Hepatocyte (in vitro differentiated cells): ENCODE measurements at places on chromosomes 3 and 15. TPM values are rescaled to one million over a fixed set of nuclear protein-coding genes. Genes with fewer than 3 reads are reported as not detected.

Gene PLSCR2
- total RNA-seq: not detected in 2 replicates

- H3K4me1 ChIP-seq: no peaks in the 10 kb centered on the region
- no peaks in the 10 kb centered on the region for H3K27me3 ChIP-seq
- no peaks in the 10 kb centered on the region for H3K36me3 ChIP-seq
- no peak overlapping the region for H3K27ac ChIP-seq
- DNase-seq: peak; percentile 28
Observed at GRCh38 chr3:32934150-32934742, 17.2 kb upstream of the CCR4 start.

DNA sequence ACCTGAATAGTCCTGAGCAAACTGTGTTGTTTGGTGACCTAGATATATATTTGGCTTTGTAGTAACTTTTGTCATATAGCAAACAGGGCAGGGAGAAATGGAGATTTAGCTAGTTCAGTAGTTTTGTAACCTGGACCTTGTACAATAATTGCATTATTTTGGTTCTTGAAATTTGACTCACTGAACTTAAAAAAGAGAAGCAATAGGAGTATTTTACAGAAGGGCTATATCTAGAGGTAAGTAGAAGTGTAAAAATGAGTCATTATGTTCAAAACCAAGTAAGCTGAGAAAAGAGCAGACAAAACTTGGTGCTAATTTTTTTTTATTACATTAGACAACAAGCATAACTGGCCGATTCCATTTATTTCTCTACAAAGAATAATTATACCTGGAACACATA is 505.4 kb downstream of the ZIC1 start:
- no peaks in the 10 kb centered on the region for H3K4me1 ChIP-seq
- no peak for DNase-seq
- no peaks in the 10 kb centered on the region for H3K36me3 ChIP-seq
- no peak overlapping the region for H3K27ac ChIP-seq
- no peak overlapping the region for H3K4me3 ChIP-seq
- H3K27me3 ChIP-seq: no peaks in the 10 kb centered on the region

Gene PLA2G4E
- 0.07 and 0.20 TPM in 2 replicates for total RNA-seq

GRCh38 chr15:95994418-95994817 is 336.1 kb upstream of the NR2F2 start:
- no peaks in the 10 kb centered on the region for H3K27me3 ChIP-seq
- H3K4me1 ChIP-seq: no peaks in the 10 kb centered on the region
- DNase-seq: no peak
- no peak overlapping the region for H3K27ac ChIP-seq

Gene SQOR
- 27.3 and 37.0 TPM in 2 replicates for total RNA-seq

Gene EXD1
- total RNA-seq: not detected in 2 replicates

DNA sequence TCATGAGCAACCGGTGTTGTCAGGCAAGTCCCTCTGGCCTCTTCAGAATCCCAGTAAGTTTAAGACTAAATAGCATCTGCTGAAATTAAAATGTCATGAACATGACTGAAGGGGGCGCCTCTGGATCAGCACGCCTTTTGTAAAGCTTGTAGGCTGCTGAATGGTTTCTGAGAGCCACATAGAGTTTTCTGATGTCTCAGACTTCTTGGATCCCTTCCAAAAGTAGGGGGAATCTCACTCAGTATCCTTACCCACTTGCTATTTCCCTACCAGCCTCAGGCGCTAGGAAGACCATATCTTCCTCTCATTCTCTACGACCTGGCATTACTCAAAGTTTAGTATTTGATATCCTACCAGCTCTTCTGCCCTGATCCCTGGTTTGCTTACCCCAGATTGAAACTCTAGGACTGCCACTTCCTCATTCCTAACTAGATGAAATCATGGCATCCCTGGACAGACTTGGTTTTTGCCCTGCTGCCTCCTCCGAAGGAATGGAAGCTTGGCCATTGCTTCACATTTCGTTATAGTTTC is 62.7 kb upstream of the CD47 start:
- H3K36me3 ChIP-seq: no peaks in the 10 kb centered on the region
- no peaks in the 10 kb centered on the region for H3K4me1 ChIP-seq
- DNase-seq: peak; percentile 71

- no peak overlapping the region for H3K27ac ChIP-seq
- H3K4me1 ChIP-seq: no peaks in the 10 kb centered on the region
- no peak for DNase-seq
- no peak overlapping the region for H3K4me3 ChIP-seq
Observed at GRCh38 chr15:48671103-48672022, 25.9 kb upstream of the FBN1 start.

DNA sequence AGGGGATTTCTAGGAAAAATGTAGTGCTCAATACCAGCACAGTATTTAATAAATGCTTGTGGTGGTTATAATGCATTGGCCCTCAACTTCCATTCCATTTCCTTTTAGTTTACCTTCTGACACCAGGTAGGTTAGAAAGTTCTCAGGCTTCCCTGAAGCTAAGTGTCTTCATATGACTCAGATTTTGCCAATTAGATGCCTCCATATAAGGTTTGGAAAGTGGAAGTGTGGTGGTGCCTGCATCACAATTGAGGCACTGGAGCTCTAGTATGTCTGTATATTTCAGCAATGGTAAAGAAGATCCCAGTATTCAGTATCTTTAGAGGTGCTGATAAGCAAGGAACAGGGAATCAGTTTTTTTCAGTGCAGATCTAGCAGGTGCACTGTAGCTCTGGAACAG is 18.3 kb downstream of the XRN1 start:
- H3K36me3 ChIP-seq: no peaks in the 10 kb centered on the region
- H3K27me3 ChIP-seq: no peaks in the 10 kb centered on the region
- no peaks in the 10 kb centered on the region for H3K4me1 ChIP-seq
- no peak overlapping the region for H3K4me3 ChIP-seq
- DNase-seq: no peak
- H3K27ac ChIP-seq: no peak overlapping the region

DNA sequence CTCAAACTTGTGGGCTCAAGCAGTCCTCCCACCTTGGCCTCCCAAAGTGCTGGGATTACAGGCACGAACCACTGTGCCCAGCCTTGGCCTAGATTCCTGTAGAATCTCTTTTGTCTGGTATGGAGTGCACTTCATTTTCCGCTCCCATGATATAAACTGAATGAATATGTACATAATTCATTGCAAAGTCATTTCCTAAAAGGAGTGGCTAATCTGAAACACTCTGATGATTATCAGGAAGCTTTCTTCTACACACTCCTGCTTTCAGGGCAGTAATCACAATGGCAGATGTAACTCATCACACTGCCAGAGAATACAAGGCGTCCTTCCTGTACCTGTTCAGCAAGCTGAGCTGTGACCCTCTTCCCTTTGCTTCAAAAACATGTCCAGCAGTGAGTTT is 28.6 kb downstream of the RLBP1 start:
- H3K4me1 ChIP-seq: no peaks in the 10 kb centered on the region
- H3K36me3 ChIP-seq: no peaks in the 10 kb centered on the region

- H3K27ac ChIP-seq: peak overlapping the region; percentile 71
- DNase-seq: peak; percentile 80
- H3K4me3 ChIP-seq: no peak overlapping the region
Observed at GRCh38 chr3:55445551-55445950, 41.6 kb downstream of the WNT5A start.

GRCh38 chr3:112086875-112087524 is 811 bp downstream of the C3orf52 start:
- peak overlapping the region; percentile 97 for H3K27ac ChIP-seq
- peaks cover 42% of the 10 kb centered on the region for H3K4me1 ChIP-seq
- DNase-seq: peak; percentile 16
- no peaks in the 10 kb centered on the region for H3K36me3 ChIP-seq
- no peaks in the 10 kb centered on the region for H3K27me3 ChIP-seq

GRCh38 chr3:113532698-113533533 is 561 bp downstream of the SIDT1 start:
- no peaks in the 10 kb centered on the region for H3K4me1 ChIP-seq
- peaks cover 77% of the 10 kb centered on the region for H3K27me3 ChIP-seq
- no peaks in the 10 kb centered on the region for H3K36me3 ChIP-seq
- H3K4me3 ChIP-seq: peak overlapping the region; percentile 34
- no peak overlapping the region for H3K27ac ChIP-seq

DNA sequence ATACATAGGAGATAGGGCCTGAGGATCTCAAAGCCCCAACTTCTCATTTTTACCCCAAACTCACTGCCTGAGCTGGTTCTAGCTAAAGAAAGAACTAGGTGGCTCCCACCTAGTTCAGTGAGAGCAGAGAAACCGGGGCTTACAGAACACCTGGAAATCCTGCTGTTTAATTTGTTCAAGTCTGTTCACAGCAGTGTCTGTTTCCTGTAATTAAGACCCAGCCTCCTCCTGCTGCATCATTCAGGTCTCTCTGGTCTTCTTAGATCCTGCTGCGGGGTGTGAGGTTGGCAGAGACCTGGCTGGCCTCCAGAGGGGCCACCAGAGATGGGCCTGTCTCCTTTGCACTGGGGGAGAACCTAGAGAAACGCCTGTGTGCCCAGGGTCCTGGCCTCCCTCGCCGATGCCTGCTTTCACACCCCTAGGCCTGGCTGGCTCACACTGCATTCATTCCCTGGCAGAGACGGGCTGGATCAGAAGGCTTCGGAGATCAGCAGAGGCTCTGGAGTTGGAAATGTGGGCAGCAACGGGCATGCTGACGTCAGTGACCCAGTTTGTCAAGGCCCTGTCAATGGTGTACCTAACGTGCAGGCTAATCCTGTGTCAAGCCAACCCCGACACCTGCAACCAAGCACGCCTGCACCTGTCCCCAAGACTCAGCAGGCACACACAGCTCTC is 4.9 kb upstream of the CHRNA3 start:
- no peak overlapping the region for H3K4me3 ChIP-seq
- peaks cover 52% of the 10 kb centered on the region for H3K27me3 ChIP-seq
- H3K36me3 ChIP-seq: no peaks in the 10 kb centered on the region
- DNase-seq: no peak
- no peak overlapping the region for H3K27ac ChIP-seq
- H3K4me1 ChIP-seq: no peaks in the 10 kb centered on the region

- H3K36me3 ChIP-seq: no peaks in the 10 kb centered on the region
- peak; percentile 41 for DNase-seq
- H3K4me1 ChIP-seq: no peaks in the 10 kb centered on the region
Observed at GRCh38 chr3:10783360-10784351, 32.4 kb upstream of the SLC6A11 start.

DNA sequence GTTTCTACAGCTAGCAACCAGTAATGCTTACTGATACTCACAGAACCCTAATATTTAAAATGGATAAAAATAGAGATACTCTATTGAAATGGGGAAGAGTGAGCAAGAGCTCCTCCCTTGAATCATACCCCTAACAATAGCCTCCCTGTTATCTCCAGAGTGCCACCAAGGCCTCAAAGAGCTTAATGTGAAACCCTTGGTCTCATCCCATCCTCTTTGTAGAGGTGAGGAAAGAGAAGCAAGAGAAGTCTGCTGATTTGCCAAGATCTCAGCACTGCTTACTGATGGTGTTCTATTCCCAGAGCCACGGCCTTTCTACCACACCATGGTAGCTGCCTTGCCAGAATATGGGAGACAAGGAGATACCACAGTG is 463.4 kb upstream of the PROK2 start:
- H3K36me3 ChIP-seq: no peaks in the 10 kb centered on the region
- peaks cover 8% of the 10 kb centered on the region for H3K4me1 ChIP-seq
- DNase-seq: no peak

- H3K36me3 ChIP-seq: no peaks in the 10 kb centered on the region
- H3K4me3 ChIP-seq: no peak overlapping the region
- no peaks in the 10 kb centered on the region for H3K4me1 ChIP-seq
Observed at GRCh38 chr3:118433825-118434224, 600.8 kb downstream of the IGSF11 start.

DNA sequence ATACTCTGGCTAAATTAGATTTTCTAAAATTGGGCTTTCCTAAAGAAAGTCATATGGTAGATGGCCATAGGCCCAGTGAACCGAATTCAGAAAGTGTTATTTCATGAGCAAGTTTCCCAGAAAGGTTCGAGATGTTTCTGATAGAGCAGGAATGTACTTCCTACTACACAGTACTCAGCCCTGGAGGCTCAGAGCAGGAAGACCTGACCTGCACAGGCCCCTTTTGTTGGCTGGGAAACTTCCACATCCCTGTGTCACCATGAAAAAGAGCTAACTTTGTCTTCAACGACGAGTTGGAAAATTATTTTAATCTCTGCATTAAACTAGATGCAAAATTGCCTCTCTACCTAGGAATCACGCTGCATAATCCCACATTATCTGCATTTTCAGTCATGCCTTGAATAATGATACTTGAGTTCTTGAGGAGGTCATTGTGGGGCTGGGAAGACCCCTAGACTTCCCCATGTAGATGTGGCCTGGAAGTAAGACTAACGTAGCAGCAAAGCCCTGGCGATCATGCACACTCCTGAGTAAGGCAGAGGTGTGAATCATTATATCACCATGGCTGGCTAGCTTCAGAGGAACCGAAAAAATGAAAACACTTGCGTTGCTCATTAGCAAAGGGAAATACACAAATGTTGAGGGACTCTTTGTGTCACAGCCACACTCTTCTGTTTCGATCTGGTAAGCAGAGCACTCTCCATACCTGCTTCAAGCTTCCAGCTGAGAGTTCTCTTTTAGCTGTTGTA is 47.1 kb downstream of the CMTM7 start:
- no peak overlapping the region for H3K4me3 ChIP-seq
- H3K27ac ChIP-seq: no peak overlapping the region
- no peaks in the 10 kb centered on the region for H3K4me1 ChIP-seq
- no peaks in the 10 kb centered on the region for H3K36me3 ChIP-seq
- H3K27me3 ChIP-seq: no peaks in the 10 kb centered on the region

GRCh38 chr3:157151151-157151550 is 8.8 kb downstream of the CCNL1 start:
- H3K4me3 ChIP-seq: no peak overlapping the region
- peaks cover 12% of the 10 kb centered on the region for H3K4me1 ChIP-seq
- no peak overlapping the region for H3K27ac ChIP-seq
- peaks cover 22% of the 10 kb centered on the region for H3K36me3 ChIP-seq

- H3K4me3 ChIP-seq: no peak overlapping the region
- no peaks in the 10 kb centered on the region for H3K36me3 ChIP-seq
- no peaks in the 10 kb centered on the region for H3K27me3 ChIP-seq
- peaks cover 26% of the 10 kb centered on the region for H3K4me1 ChIP-seq
Observed at GRCh38 chr15:60381148-60381788, 16.5 kb downstream of the ANXA2 start.
